ENCODE measurements at places on chromosomes 7 and 10. TPM values are rescaled to one million over a fixed set of nuclear protein-coding genes. Genes with fewer than 3 reads are reported as not detected.

DNA sequence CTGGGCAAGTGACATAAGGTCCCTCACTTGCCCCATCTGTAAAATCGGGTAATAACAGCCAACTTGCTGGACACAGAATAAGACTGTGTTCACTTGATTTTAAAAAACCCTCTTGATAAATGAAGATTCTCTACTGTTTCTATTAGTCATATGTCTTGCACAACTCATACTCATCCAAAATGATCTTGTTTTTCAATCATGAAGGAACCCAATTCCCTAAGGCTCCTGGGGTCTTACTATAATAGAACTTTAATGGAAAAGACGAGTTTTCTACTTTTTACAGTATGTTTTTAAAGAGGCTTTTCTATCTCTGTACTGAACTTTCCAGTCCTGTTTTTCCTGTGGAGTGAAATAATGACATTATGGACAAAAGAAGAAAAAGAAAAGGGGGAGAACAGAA is 103.8 kb downstream of the ARID5B start:
- no peak for DNase-seq

GRCh38 chr10:106082865-106083264 is 1081.6 kb downstream of the SORCS1 start:
- DNase-seq, result no peak

- no peak for DNase-seq
These were observed 11.5 kb upstream of the OGA start for GRCh38 chr10:101829561-101830315.

DNA sequence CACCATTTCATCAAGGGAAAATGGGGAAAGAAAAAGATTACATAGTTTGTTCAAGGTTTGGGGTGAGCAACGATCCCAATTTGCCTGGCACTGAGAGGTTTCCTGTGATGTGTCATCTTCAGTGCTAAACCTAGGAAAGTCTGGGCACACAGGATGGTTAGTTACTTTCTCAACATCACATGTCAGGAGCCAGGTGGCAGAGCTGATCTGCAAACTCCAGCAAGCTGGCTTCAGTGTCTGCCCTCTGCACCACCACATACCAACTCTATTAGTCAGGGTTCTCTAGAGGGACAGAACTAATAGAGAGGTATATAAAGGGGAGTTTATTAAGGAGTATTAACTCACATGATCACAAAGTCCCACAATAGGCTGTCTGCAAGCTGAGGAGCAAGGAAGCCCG is 11.3 kb downstream of the ADAM12 start:
- DNase-seq, result peak; percentile 96

The EN2 gene
- not detected for total RNA-seq

DNA sequence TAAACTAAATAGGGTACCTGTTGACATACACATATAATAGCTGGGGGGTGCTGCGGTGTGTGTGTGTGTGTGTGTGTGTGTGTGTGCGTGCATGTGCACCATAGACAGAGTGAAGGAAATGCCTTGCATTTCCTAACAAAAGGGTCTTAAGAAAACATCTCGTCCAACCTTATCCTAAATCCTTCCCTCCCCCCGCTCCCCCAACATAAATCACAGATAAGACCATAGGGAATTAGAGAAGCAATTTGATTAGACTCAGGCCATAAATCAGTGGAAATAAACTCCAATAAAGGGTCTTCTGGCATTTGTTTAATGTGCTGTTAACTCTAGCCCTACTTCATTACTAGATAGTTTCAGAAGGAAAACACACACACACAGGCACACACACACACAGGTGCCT is 148.5 kb downstream of the PPP1R17 start:
- DNase-seq, result no peak

DNA sequence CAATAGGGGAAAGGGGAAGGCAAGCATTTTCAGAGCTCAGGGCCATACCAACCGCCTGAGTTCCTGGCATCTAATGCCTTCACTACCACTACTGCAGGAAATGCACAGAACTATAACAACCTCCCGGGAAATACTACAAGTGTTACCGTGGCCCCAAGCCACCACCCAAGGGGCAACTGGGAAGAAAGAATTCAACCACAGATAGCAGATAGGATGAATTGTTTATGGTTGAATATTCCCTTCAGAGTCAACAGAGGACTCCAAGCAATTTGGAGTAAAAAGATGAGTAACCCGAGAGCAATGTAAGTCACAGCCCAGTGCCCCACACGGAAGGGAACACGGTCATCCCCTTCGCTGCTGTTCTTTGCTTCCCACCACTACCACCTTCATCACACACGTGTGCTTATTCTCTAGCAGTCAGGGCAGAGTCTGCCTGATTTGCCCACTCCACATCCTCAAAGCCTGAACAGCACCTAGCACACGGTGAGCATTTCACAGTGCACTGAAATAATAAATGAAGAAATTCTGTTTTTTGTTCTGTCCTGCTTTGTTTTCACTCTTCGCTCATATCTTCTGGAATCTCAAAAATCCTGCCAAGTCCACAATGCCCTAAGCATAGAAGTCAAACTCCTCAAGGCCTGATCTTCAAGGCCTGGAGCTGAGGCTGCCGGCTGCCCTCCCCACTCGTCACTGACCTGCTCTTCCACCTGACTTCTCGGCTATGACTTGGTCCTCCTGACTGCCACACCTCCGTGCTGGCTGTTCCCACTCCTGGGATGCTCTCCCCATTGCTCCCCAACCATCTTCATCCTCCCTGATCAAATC is 221.1 kb downstream of the KCNMA1 start:
- DNase-seq, result peak; percentile 98

- DNase-seq, result no peak
These were observed 35.6 kb downstream of the PITRM1 start for GRCh38 chr10:3136763-3137611.

GRCh38 chr7:77800158-77800557 is 1.6 kb downstream of the PHTF2 start:
- DNase-seq, result no peak

GRCh38 chr10:30828680-30829079 is 199.1 kb upstream of the LYZL2 start:
- no peak for DNase-seq

DNA sequence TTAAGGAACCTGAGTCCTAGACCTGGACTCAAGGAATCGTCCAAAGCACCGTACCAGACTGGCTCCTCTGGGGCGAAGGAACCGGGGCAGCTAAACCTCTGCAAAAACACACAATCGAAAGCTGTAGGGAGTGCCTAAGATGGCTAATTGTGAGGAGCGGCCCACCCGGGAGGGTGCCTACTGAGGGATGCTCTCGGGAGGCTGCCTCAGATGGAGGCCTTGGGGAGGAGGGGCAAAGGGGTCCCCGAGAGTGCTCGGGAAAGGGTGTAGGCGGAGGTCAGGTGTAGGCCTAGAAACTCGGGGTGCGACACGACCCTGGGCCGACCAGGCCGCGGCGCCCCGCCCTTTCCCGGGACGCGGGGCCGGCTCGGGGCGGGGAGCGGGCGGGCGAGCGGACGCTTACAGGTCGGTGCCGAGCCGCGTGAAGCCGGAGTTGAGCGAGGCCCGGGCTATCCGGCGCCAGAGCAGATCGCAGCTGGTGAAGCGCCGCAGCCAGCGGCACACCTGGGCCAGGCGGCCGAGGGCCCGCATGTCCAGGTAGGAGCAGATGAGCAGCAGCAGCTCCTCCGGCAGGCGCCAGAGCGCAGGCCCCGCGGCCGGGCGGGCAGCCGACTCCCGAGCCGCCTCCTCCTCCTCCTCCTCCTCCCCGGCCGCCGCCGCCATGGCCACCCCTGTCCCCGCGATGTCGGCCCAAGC is 844 bp downstream of the FBXW4 start:
- DNase-seq, result peak; percentile 50

DNA sequence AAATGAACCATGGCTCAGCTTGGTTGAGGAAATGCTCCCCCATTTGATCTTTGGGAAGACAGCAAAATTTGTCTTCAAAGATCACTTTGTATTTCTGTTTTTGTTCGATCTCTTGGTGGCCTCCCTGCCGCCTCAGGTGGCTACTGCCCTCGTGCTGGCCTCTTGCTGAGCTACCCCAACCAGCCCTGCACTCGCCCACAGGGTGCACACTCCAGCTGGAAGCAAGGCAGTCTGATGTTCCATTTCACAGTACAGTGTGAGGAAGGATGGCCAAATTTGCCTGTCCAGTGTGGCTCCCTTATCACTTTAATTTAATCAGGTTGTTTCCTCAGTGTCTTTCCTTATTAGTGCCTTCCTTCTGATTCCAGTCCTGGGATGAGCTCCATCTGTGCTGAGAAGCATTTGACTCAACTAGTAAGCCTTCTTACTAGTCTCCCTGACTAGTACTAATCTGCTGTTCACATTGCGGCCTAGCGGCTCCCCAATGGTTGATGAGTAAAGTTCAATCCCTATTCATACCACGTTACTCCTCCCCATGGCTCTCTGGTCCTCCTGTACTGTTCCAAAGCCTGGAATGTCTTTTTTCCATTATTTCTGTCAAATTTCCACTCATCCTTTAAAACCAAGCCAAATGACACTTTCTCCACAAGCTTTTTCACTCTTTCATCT is 8.2 kb downstream of the MYOF start:
- DNase-seq, result peak; percentile 42

- peak; percentile 4 for DNase-seq
These were observed 1691.6 kb upstream of the LRRTM3 start for GRCh38 chr10:65234261-65234660.

- DNase-seq, result no peak
These were observed 320.7 kb downstream of the CDC14C start for GRCh38 chr7:49245062-49245461.

GRCh38 chr7:117448655-117449054 is 21.4 kb upstream of the ASZ1 start:
- no peak for DNase-seq

DNA sequence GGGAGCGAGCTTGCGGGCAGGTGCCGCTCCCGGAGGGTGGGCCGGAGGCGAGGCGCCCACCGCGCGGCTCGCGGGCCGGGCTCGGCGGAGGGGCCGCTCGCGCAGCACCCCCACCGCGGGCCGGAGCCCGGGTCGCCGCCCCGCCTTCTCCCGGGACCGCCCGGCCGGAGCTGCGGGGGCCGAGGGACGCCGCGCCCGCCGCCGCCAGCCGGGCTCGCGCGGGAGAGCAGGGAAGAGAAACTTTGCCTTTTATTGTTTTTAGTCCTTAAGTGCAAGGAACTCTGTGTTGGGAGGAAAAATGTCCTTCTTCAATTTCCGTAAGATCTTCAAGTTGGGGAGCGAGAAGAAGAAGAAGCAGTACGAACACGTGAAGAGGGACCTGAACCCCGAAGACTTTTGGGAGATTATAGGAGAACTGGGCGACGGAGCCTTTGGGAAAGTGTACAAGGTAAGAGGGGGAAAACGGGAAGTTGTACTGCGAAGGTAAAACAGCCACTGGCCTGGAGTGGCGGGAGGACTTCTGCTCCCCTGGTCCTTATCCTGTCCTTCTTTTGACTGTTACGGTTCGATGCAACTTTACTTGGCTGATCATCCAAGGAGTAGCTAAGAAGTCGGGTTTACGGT is 620 bp downstream of the SLK start:
- peak; percentile 51 for DNase-seq

The CRYGN gene
- not detected for total RNA-seq

GRCh38 chr7:16845746-16846145 is 36.0 kb downstream of the AGR3 start:
- DNase-seq, result no peak

DNA sequence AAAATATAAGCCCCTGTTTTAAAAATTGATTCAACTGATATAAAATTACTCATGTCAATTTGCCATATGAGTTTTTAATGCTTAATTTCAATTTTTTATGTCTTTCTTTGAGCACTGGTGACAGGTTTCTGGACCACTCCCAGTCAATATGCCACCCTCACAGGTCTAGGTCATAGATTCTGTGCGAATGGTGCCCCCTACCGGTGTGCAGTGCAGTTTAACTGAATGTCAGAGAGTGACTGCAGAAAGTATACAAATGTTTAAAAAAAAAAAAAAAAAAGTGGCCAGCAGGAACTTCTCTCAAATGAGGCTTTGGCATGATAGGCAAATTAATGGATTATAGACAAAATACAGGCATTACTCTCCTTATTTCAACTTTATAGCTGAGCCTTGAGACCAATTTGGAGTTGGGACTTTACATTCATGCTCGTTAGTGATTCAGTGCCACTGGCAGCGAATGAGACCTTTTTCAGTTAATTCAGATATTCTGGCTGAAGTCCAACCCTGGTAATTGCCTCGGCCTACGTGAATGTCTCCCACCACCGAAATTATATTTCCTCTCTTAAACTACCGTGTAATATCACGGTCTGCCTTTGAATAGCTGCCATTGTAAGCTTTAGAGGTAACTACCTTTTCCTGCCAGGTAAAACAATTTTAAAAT is 427.6 kb downstream of the PHTF2 start:
- DNase-seq, result peak; percentile 66

The PALS2 gene
- 12.1 TPM for total RNA-seq
